ENCODE measurements at places on chromosomes 5 and 9.

- DNase-seq, result no peak
These were observed 22.7 kb upstream of the SMIM23 start for GRCh38 chr5:171762903-171763302.

GRCh38 chr9:117191504-117192261 is 223.2 kb downstream of the ASTN2 start:
- no peak for DNase-seq

DNA sequence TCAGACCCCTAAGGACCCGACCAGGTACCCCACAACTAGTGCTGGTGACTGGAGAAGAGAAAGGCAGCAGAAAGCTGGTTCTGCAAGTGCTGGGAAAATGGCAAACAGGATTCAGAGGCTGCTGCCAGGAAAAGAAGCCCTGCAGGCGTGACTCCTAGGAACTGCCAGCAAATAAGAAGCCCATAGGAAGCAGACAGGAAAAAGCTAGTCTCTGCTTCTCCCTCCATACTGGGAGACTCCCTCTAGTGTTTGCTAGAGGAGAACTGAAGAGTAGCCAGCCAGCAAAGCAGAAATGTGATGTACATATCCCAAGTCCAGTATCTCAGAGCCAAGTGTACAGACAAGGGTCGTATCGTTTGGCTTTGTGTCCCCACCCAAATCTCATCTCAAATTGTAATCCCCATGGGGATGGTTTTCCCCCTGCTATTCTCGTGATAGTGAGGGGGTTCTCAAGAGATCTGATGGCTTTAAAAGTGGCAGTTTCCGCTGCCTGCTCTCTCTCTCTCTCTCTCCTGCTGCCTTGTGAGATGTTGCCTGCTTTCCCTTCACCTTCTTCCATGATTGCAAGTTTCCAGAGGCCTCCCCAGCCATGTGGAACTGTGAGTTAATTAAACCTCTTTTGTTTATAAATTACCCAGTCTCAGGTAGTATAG is 38.1 kb upstream of the TUSC1 start:
- no peak for DNase-seq

GRCh38 chr5:103035701-103036100 is 84.2 kb downstream of the GIN1 start:
- DNase-seq, result no peak

Data from germinal center (tissue), 1 donor.